ENCODE measurements at places on chromosomes 16 and 17. TPM values are rescaled to one million over a fixed set of nuclear protein-coding genes. Genes with fewer than 3 reads are reported as not detected.

DNA sequence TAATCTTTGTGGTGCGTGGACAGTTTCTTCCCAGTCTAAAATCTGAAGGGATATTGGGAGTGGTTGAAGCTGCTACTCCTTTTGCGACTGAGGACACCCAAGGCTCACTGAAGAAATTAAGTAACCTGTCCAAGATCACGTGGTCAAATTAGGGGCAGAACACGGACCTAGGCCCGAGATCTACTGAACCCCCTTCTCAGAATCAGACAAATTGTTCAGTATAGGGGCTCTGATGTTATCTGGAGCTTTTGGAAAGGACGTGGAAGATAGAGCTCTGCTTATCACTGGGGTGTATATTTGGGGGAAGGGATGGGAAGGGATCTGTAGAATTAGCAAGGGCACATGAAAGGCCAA lies 857 bp downstream of the TANGO6 start:
- DNase-seq, result no peak
- no peaks in the 10 kb centered on the region for H3K27me3 ChIP-seq
- H3K4me3 ChIP-seq, result peak overlapping the region; percentile 96

- no peaks in the 10 kb centered on the region for H3K27me3 ChIP-seq
- no peaks in the 10 kb centered on the region for H3K4me1 ChIP-seq
- no peaks in the 10 kb centered on the region for H3K36me3 ChIP-seq
- H3K27ac ChIP-seq, result no peak overlapping the region
- no peak for DNase-seq
- no peak overlapping the region for H3K4me3 ChIP-seq
Observed at GRCh38 chr16:11384184-11384955, 39.1 kb downstream of the RMI2 start.

- no peaks in the 10 kb centered on the region for H3K27me3 ChIP-seq
- H3K4me3 ChIP-seq, result no peak overlapping the region
- no peak for DNase-seq
- H3K4me1 ChIP-seq, result no peaks in the 10 kb centered on the region
- H3K36me3 ChIP-seq, result no peaks in the 10 kb centered on the region
Observed at GRCh38 chr16:10776280-10776679, 32.6 kb downstream of the NUBP1 start.

DNA sequence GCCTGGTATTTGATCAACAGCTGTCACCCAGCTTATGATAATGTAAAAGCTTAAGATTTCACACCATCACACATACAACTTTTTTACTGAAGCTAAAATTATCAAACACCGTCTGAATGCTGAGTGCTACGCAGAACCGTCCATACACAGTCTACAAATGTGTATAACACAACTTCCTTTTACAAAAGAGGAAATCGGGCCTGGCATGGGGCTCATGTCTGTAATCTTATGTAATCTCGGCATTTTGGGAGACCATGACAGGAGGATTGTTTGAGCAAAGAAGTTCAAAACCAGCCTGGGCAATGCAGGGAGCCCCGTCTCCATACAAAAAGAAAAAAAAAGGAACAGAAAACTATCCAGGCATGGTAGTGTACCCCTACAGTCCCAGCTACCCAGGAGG lies 19.6 kb upstream of the QRICH2 start:
- no peak overlapping the region for H3K4me3 ChIP-seq
- no peaks in the 10 kb centered on the region for H3K4me1 ChIP-seq
- DNase-seq, result no peak
- H3K27me3 ChIP-seq, result no peaks in the 10 kb centered on the region

DNA sequence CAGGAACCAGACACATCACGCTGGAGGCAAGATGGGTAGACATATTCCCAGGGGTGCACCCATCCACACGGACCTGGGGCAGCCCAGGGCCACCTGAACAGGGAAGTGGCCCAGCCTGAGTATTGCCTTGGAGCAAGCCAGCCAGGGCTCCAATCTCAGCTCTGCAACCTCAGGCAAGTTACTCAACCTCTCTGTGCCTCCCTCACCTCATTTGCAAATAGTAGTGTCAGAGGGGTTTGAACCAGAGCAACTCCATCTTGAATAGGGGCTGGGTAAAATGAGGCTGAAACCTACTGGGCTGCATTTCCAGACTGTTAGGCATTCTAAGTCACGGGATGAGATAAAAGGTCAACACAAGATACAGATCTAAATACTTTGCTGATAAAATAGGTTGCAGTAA lies 35.1 kb upstream of the SNN start:
- H3K36me3 ChIP-seq, result no peaks in the 10 kb centered on the region
- DNase-seq, result no peak
- peaks cover 11% of the 10 kb centered on the region for H3K4me1 ChIP-seq
- no peaks in the 10 kb centered on the region for H3K27me3 ChIP-seq
- peak overlapping the region; percentile 83 for H3K27ac ChIP-seq

Gene CSH2
- total RNA-seq, result not detected

Gene CRYBA1
- not detected for total RNA-seq

Gene ERAL1
- total RNA-seq, result 51.2 TPM

All from breast epithelium (tissue), 4 donors.